Muscle of back (tissue), 13 donors: ENCODE measurements at places on chromosomes 16 and 17.
A peak's percentile ranks its signal among the peaks of the same experiment; 100 is the strongest.

DNA sequence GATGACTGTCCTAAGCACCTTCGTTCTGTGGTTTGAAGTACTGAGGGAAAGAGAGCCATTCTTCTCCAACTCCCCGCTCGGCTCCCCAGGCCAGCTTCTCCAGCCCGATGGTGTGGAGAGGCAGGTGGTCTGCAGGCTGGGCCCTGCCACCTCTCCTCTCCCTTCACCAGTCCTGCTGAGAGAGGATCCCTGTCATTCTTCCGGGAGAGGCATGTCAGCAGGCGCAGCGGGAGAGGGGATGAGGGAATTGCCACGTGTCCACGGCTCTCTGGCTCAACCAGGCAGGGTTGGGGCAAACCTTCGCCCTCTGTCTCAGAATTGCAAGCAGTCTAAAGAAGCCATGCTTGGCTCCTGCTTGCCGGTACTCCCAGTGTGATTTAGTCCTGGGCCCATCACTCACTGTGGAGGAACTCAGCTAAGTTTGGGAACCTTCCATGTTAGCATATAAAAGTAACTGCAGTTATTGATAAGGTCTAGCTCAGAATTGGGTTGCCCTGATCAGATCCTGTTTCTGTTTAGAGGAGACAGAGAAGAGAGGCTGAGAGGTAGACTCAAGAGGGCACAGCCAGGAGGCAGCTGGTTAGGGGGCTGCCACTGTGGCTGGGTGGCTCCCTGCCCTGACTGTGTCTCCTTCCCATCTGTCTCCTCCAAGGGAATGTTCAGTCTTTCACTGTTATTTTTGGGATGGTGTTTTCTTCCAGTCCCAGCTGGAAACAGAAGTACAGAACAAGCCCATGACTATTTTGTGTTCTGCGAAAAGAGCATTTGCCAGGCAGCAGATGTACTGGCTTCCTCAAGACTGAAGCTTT, 17.4 kb downstream of the HS3ST3B1 start:
- no peak for DNase-seq

DNA sequence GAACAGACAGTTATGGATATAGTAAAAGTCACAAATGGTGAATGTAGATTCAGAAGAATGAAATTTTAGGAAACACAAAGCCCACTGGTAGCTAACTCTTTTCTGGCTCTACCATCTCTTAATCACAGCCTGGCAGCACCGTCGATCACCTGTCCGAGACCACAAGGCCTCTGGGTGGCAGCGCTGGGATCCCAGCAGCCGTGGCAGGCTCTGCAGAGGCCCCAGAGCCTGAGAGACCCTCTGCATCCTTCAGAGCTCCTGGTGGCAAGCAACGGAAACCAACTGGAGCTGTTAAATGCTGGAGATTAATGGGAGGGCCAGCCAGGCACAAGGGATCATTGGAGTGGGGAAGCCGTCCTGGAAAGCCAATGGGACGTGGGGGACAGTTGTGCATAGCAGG, 26.3 kb downstream of the LAT start:
- no peak for DNase-seq

- DNase-seq = peak; percentile 51
Observed at GRCh38 chr17:32350666-32351418, 885 bp downstream of the ZNF207 start.

DNA sequence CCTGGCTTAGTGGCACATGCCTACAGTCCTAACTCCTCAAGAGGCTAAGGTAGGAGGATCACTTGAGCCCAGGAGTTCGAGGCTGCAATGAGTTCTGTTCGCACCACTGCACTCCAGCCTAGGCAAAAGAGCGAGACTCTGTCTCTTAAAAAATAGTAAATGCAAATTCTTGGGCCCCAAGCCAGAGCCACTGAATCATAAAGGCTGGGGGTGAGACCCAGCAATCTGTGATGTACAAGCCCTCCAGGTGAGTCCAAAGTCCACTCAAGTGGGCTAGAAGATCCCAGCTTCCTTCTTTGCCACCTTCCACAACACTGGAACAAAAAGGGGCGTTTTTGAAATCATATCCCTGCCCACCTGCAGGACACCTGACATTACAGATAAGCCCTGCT, 16.9 kb downstream of the TRIM25 start:
- DNase-seq = no peak

GRCh38 chr17:19769946-19770652, 22.0 kb upstream of the ALDH3A1 start:
- DNase-seq = peak; percentile 45

GRCh38 chr17:43125967-43126910, 1.1 kb upstream of the BRCA1 start:
- DNase-seq = no peak

DNA sequence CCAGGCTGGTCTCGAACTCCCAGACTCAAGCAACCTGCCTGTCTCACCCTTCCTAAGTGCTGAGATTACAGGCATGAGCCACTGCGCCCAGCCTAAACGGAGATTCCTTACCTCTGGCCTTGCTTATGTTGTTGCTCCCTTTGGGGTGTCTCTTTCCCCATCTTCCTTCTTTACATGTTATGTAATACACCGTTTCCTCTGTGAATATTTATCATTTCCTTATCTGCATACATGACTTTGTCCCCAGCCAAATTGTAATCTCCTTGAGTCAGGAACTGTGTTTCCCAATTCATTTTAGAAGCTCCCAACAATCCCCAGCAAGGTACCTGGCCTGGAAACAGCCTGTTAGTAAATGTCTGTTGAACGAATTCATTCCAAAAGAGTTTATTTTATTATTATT, 15.7 kb downstream of the COPZ2 start:
- DNase-seq = no peak

DNA sequence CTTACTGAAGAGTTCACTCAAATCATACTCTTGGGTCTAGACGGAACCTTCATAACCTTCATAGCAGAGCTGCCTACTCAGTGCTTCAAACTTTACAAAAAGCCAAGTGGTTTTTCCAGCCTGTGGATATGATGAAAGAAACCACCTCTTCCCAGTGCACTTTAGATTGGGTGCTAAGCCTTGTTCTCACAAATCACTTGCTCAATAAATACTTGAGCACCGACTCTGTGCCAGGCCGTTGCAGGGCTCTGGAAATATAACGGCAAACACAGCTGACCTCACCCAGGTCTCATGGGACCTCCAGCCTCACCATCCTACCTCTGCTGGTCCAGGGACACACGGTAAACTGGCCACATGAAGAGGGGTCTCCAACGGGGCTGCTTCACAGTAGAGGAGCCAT, 35.7 kb downstream of the CDRT4 start:
- DNase-seq = no peak

DNA sequence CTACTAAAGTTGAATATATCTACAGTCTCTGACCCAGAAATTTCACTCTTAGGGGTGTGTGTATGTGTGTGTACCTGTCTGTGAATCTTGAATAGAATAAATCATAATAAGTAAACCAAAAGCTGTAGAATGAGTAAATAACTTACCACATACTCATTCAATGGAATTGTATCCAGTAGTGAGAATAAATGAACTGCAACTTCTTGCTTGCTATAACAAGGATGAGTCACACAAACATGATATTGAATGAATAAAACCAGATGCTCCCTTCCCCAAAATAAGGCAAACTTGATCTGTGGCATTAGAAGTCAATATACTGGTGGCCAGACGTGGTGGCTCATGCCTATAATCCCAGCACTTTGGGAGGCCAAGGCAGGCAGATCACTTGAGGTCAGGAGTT, 259.8 kb upstream of the MON1B start:
- no peak for DNase-seq

DNA sequence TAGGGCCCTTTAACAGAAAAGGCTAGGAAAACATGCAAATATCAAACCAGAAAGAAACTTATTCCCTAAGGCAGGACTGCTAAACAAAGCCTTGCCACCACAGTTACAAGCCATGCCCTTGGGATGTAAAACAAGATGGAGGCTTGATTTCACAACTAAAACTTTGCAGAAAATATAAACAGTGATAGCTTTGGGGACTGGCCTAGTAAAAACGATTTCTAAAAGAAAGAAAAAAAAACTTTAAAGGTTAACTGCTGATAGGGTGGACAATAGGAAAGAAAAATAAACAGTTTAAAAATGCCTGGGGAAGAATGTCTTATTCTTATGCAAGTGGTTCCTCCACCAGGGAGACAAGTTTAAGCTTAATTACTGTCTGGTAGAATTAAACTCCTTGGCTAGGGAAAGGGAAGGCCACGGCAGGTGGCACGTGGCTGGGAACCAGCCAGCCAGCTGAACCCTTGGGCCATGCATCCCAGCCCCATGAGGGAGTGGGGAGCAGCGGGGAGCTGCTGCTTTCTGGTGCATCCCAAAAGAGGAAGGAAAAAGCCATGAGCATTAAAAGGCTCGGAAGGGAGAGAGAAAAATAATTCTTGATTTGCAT, 10.7 kb upstream of the TMC5 start:
- DNase-seq = no peak

DNA sequence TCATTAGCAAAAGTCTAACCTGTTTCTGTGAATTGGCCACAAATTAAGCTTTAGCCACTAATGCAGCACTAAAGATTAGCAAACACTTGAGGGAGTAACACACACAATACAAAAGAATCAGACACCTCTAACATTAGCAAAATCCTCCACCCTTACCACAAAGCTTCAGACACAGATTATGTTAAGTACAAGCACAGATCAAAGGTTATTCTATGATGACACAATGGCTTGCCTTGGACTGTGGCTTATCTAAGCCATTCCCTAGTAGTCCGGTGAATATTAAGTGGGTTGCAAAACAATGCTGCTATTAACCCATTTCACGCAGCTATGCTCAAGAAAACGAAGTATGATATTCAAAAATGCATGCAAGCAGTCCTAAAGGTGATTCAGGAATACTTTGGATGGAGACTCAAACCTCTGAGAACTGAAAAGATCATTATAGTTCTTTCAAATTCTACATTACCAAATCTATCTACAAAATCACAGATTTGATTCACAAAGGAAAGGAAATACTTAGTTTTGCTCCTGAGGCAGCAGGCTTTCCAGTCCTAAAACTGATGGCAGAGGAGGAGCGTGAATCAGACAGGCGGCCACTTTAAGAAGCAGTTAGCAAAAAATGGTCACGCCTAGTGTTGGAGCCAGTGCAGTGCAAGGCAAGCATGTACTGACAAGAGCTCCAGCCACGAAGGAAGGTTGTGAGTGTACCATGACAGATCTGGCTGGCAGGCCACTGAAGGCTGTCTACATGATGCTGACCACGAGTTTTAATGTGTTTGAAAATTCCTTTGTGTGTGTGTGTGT, 67.2 kb downstream of the PARN start:
- DNase-seq = no peak

GRCh38 chr16:55144651-55145050, 179.4 kb upstream of the IRX6 start:
- no peak for DNase-seq

- no peak for DNase-seq
Observed at GRCh38 chr17:50354776-50355175, 8.8 kb downstream of the XYLT2 start.

- DNase-seq = no peak
Observed at GRCh38 chr16:56352351-56353053, 72.8 kb downstream of the AMFR start.

DNA sequence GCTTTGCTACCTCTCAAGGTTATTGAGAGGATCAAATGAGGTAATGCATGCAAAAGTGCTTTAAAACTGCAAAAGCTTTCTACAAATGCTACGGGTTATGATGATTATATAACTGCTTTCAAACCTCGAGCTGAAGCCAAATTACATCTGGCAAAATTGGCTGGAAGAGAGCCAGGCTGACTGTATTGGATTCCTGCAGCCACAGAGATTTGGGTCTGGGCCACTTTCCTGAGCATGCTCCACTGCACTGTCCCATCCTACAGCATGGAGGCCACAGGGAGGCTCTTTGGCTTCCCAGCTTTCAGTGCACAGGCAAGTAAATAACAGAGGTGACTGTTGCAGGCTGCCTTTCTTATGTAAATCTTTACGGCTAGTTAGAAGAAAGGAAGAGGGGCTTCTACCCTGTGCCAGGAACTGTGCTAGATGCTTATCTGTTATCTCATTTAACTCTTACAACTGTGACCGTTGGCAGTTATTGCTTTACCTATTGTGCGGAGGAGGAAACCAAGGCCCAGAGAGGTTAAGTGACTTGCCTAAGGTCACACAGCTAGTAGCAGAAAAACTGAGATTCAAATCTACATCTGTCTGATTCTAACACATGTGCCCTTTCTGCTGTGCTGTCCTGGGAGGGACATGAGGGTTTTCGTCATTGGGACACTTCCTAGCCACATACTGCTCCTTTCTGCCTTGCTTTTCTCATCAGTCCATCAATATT, 121.8 kb downstream of the SPACA3 start:
- peak; percentile 91 for DNase-seq

GRCh38 chr17:37671028-37671823, 28.0 kb upstream of the DDX52 start:
- DNase-seq = no peak

DNA sequence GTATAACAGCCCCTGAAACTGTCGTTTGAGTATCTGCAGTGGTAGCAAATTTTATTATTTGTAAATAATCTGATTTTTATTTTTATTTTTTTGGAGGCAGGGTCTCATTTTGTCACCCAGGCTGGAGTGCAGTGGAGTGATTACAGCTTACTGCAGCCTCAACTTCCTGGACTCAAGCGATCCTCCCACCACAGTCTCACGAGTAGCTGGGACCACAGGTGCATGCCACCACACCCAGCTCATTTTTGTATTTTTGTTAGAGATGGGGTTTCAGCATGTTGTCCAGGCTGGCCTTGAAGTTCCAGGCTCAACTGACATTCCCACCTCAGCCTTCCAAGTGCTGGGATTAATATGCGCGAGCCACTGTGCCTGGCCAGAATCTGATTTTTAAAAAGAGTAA, 2.8 kb downstream of the NDEL1 start:
- DNase-seq = no peak

DNA sequence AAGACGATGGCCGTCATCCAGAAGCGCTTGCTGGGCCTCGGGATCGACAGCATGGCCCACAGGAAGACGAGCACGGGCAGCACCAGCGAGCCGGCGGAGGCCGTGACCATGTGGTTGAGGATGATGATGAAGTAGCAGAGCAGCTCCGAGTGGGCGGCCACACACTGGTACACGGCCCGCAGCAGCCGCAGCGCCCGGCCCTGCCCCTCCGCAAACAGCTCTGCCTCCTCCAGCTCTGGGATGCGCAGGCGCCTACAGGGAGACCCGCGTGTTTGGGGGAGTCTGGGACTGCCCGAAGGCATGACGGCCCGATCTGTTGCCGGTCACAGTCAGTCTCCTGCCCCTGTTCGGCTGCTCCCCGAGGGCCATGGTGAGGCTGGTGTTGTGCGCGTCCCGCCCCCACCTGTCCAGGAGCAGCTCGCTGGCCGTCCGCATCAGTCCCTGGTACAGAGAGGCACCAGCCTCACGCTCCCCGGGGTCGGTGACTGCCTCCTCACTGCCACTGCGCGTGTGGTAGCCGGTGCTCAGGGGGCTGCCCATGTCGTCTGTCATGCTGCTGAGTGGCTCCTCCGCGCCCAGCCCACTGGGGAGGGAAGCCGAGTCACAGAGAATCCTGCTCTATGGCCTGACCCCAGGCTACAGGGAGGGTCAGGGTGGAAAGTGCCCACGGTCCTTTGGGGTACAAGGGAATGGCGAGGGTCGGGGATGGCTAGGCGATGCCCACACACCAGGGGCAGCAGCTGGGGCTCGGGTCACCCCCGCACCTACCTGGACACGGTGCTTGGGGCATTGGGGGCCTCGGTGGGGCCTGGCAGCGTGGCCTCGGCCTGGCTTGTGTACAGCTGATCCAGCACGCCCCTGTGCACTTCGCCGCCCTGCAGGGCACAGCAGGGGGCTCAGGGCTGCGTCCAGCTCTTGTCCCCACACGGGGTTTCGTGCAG, 15.8 kb downstream of the CTU2 start:
- no peak for DNase-seq
